ENCODE measurements at places on chromosomes 1 and 21.
A peak's percentile ranks its signal among the peaks of the same experiment; 100 is the strongest.

- no peak for DNase-seq
Observed at GRCh38 chr1:209996348-209996747, 58.3 kb downstream of the SYT14 start.

- DNase-seq = no peak
Observed at GRCh38 chr1:157700305-157700704, 264 bp downstream of the FCRL3 start.

- no peak for DNase-seq
Observed at GRCh38 chr1:1230656-1231399, 973 bp downstream of the SDF4 start.

- DNase-seq = no peak
Observed at GRCh38 chr1:77768006-77768405, 8.4 kb upstream of the USP33 start.

- DNase-seq = no peak
Observed at GRCh38 chr1:31666263-31666963, 21.7 kb upstream of the PEF1 start.

DNA sequence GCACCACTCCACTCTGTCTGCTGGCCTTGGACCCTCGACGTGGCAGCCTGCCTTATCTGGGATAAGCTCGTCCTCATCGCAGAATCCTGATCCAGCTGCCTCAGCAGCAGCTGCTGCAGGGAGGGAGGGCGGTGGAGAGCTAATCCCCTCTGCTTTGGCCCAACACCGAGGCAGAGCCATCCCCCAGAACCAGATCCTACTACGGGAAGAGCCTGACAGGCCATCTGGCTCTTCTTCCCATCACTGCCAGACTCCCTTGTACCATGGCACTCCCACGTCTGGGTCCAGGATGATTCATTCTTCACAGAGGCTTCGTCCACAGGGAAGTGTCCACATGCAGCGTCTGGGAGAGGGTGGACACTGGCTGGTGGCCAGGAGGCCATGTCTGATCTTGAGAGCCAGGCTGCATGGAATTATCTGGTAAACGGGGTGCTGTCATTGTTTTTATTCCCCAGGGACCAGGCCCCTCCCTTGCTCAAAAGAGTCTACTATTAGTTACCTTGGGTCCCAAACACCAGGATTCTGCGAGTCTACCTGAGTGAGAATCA, 14.6 kb upstream of the PKP1 start:
- no peak for DNase-seq

- DNase-seq = no peak
Observed at GRCh38 chr1:2837316-2837715, 35.8 kb upstream of the TTC34 start.

DNA sequence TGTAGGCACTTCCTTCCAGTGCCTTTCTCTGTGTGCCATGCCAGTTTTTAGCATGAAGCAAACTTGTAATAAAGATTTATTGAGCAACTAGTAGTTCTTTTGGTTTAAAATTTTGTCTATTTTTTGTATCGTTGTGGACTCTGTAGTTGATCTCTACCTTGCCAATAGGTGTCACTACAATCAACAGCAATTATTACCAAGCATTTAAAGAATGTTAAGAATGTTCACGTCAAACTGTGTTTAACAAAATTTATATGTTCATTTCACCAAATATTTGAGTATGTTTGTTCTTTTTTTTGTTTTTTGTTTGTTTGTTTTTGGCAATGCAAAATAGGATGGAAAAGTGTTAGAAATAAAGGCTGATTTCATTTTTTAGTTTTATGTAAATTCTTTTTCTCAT, 208.1 kb downstream of the PATJ start:
- no peak for DNase-seq

- DNase-seq = no peak
Observed at GRCh38 chr1:113946112-113946511, 17.0 kb downstream of the HIPK1 start.

DNA sequence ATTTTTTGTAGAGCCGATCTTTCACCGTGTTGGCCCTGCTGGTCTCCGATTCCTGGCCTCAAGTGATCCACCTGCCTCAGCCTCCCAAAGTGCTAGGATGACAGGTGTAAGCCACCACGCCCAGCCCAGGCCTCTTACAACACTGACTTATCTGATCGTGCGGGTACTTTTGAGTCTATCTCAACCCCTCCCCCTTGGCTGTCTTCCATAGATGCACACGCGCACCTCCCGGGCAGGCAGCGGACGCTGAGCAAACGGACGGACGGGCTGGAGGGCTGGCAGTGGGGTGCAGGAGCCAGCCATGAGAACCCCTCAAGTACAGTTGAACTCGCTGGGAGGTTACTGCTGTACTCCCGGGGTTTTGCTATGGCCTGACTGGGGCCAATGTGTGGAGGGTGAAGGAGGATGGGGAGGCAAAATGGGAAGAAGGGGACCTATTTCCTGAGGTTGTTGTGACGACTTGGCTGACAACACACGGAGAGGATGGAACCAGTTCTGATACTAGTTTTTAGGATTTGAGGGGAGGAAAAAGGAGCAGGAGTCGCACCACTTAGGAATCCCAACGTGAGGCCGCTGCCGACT, 959 bp downstream of the CD58 start:
- DNase-seq = no peak

GRCh38 chr1:245260110-245260882, 105.5 kb downstream of the KIF26B start:
- no peak for DNase-seq

DNA sequence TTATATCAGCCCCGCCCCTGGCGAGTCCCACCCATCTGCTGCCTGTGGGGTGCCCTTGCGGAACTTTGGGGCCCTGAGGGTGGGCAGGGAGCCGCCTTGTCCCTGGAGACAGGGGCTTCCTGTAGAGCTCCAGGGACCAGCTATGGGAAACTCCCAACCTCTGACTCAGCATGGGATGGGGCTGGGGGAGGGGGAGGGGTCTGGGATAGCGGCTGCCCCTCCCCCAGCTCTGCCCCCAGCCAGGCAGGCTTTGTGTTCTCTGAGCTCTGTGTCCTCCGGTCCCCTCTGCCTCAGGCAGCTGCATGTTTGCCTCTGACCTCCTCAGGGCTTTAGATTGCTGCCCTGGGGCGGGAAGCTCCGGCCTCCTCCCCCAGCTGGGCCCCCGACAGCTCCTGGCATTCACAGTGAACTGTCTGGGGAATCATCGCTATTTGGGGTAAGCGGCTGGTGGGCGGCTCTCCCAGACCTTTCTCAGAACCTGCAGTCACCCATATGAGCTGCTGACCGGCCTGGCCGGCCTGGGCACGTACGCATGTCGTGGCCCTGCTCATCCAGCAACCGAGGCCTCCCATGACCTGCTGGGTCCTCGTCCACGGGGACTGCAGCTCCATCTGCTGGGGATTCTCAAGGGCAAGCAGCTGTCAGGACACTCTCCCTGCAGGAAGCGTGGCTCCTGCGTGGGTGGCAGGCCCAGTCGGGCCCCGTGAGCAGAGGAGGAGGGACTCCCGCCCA, 17.1 kb downstream of the ARHGEF16 start:
- DNase-seq = no peak

GRCh38 chr1:154170547-154171222, 15.8 kb upstream of the NUP210L start:
- DNase-seq = no peak

GRCh38 chr1:67948151-67949080, 102.0 kb downstream of the DIRAS3 start:
- no peak for DNase-seq

- DNase-seq = no peak
Observed at GRCh38 chr1:189220750-189221149, 1256.9 kb downstream of the BRINP3 start.

- DNase-seq = peak; percentile 51
Observed at GRCh38 chr1:112501810-112502641, 6.7 kb upstream of the WNT2B start.

GRCh38 chr1:233543338-233544255, 70.3 kb upstream of the KCNK1 start:
- DNase-seq = no peak

GRCh38 chr1:38328278-38329035, 281.9 kb upstream of the POU3F1 start:
- DNase-seq = no peak

DNA sequence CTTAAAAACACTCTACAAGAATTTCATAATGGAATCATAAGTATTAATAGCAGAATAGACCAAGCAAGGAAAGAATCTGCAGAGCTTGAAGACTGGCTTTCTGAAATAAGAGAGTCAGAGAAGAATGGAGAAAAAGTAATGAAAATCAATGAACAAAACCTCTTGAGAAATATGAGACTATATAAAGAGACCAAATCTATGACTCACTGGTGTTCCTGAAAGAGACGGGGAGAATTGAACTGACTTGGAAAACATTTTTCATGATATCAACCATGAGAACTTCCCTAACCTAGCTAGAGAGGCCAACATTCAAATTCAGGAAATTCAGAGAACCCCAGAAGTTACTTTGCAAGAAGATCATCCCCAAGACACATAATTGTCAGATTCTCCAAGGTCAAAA, 85.6 kb downstream of the GDAP2 start:
- no peak for DNase-seq

GRCh38 chr1:85406887-85407533, 57.9 kb downstream of the DDAH1 start:
- DNase-seq = no peak

DNA sequence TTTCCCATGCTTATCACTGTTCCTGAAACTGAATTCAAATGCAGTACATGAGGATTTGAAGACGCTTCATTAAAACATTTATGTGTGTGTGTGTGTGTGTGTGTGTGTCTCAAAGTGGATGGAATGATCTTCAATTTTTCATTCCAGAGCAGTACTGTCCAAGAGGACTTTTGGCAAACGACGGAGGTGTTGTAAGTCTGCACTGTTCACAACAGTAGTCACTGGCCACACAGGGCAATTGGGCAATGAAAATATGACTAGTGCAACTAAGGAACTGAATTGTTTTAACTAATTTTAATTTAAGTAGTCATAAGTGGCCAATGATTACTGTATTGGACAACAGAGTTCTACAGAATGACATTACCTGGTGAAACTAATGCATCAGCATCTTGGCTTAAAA, 5.0 kb downstream of the TAF5L start:
- no peak for DNase-seq

DNA sequence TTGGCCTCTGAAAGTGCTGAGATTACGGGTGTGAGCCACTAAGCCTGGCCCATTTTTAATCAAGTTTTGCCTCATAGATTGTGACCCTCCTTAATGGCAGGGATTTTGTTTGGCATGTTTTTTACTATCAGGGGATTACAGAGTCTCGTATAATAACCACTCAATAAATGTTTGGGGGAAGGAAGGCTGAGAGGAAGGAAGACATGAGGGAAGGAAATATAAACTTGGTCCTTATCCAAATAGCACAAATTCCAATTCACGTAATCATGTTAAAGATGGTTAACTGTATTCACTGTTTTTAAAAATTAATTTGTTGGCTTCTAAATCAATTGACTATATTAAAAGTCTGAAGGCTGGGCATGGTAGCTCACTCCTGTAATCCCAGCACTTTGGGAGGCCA, 30.9 kb upstream of the SERTAD4 start:
- DNase-seq = no peak

GRCh38 chr1:29981586-29982239, 741.7 kb downstream of the MATN1 start:
- DNase-seq = no peak

DNA sequence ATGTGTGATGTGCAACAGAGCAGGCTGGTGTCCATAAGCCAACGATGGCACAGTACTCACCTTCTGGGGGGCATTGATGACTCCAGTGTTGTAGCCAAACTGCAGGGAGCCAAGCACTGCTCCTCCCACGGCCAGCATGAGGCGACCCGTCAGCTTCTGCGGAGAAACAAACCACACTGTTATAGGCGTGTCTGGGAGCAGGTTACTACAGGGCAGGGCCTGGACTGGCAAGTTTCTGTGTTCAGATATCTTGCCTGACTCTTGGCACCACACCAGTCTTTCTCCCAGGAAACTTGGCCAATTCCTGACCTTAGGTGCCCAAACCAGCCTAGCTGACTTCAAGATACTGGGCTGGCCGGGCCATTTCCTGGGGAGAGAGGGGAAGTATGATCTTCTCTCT, 15.5 kb downstream of the SLC2A1 start:
- no peak for DNase-seq

DNA sequence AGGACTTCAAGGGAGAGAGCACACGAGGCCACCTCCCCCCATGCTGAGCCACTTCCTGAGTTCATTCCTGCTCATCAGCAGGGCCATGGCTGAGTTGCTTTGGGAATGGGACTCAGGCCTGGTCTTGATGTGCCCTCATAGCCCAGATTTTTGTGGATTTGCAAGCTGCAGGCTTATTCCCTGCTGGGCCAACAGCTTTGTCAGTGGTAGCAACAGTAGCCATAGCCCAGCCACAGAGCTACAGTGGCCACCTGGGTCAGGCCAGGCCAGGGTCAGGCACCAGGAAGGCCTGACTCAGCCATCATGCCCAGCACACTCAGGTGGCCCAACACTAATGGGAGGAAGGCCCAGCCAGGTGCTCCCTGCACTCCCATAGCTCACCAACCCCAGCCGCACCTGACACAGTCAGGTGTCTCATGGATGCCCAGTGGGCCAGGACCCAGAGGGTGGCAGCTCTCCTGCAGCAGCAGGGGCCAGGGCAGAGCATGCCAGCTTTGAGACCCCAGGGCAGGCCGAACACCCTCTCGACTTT, 33.5 kb downstream of the EPHA2 start:
- DNase-seq = no peak

DNA sequence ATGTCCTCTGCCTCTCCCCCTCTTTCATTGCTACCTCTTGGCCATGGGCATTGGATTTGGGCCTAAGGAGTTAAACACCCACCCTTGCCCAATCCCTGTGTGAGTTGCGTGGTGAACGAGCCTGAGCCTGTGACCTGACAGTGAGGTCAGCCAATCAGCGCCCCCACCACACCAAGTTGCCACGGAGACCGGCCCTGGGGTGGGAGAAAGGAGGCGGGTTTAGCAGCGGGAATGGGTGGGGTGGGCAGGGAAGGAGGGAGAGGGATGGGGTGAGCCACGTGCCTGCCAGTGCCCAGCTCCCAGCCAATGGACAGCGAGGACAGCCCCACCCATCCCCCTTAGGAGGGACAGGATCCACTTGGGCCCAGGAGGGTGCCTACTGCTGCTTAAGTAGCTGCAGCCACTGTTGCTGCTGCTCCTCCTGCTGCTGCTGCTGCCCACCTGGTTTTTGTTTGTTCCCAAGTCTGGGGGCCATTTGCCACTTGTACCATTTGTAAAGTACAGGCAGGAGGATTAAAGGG, 9.5 kb downstream of the ZBTB7B start:
- DNase-seq = no peak

GRCh38 chr1:157105988-157106812, 6.6 kb upstream of the ETV3L start:
- DNase-seq = no peak
